ENCODE measurements at places on chromosomes 16 and 17.

DNA sequence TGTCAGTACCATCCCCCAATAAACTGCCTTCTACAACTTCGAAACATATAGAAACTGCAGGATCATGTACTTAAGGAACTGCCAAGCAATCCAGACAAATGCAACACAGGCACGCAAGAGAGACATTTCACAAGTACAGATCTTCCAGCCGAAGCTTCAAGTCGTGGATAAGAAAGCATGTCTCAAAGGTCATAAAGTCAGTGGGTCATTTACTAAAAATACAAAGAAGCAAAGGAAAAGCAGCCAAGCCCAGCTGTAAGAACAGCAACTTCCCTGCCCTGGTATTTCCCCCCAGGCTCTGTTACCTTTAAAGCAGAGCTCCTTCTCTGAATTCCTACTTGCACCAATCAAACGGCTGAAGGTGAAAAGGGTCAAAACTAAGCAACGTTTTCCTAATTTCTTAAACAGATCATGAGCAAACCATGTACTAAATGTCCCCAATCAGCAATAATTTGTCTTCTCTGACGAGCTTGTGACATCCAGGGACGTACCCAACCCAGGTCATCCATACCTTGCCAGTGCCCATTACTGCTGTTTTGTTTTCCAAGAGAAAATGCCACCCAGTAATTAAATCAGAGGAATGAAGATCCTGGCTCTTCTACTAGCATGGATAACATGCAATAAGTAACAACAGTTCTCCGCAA, 1.7 kb downstream of the AKTIP start:
- DNase-seq = no peak

- no peak for DNase-seq
Measured at GRCh38 chr16:27085182-27085581, 18.5 kb downstream of the C16orf82 start.

- no peak for DNase-seq
Measured at GRCh38 chr17:1123921-1124715, 55.7 kb downstream of the ABR start.

GRCh38 chr16:26701243-26701886, 365.4 kb upstream of the C16orf82 start:
- no peak for DNase-seq

DNA sequence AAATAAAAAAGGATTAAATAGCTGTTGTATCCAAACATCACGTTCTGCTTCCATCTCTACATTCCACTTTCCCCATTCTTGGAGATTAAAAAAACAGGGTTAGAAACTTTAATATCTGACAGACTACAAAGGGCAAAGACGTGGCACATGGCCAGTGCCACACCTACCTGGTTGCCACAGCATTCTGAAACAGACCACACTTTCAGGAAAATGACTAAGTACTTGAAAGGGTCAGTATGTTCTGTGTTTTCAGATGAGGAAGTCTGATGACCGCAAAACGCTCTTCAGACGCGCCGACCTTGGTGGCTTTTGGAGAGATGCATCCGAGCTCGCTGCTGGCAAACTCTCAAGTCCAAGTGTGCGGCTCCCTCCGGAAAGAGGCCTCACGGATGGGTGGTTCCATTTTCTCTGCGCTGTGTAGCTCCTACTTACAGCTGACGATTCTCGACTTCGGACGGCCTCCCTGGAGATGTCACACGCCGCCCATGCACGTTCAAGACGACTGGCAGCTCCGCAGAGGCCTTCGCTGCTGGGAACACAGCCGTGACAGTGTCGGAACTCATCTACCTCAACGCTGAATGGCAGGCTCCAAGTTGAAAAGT, 15.5 kb downstream of the MAP1LC3B start:
- no peak for DNase-seq

DNA sequence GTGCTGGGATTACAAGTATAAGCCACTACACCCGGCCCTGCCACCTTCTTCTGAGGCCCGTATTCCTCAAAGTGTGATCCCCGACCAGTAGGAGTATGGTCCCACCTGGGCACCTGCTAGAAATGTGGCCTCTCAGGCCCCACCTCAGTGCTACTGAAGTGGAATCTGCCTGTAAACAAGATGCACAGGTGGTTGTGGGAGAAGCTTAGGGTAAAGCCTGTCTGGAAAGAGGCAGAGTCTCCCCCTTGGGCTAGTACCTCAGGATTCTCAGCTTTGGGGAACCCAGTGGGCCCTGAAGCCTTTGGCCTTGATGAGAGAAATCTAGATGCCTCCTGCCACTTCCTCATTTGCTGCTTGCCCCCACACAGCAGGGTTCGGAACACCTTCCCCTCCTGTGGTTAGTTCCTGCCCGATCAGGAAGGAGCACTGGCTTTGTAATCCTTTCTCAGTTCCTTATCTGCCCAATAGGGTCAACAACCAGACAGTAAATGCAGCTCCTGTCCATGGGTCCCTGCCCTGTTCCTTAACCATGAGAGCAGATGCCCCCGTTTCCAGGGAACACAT, 25.2 kb downstream of the TK2 start:
- no peak for DNase-seq

DNA sequence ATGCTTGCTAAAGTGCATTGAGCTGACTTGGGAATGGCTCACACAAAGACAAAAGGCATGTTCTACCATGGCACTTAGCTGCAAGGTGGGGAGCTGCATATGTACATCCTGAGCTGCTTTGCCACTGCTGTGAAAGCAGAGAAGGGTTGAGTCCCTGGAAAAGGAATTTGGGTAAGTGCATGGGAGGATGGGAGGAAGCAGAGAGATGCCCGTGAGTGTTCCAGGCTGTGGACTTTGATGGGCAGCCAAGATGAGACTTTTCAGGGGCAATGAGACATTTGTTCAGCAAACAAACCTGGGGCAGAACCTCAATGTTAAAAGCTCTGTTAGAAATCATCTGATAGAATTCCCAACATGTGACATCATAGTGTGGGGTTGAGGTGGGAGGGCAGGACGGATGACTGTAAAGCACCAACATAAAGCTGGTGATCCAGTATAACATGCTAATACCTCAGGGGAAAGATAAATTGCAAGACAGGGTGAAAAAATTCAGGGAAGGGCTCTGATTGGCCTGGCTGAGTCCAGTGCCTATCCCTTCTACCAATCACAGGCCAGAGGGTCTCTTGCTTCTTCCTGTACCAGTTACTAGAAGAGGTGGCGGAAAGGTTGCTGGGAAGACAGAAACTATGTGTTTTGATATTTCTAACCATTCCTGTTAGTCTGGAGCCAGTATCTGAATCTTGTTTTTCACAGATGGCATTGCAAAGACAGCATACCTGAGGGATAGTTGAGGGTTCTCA, 163.2 kb downstream of the UTP18 start:
- no peak for DNase-seq

DNA sequence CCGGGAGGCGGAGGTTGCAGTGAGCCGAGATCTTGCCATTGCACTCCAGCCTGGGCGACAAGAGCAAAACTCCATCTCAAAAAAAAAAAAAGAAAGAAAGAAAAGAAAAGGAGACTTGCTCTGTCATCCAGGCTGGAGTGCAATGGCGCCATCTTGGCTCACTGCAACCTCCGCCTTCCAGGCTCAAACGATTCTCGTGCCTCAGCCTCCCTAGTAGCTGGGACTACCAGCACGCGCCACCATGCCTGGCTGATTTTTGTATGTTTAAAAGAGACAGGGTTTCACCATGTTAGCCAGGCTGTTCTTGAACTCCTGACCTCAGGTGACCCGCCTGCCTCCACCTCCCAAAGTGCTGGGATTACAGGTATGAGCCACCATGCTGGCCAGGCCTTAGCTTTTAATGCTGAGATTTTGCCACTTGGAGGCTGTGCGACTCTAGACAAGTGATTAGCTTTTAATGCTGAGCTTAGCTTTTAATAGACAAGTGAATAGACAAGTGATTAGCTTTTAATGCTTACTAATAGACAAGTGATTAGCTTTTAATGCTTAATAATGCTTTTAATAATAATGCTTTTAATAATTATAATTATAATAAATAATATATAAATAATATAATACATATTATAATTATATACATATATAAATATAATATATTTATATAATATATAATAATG, 9.6 kb downstream of the LDAF1 start:
- DNase-seq = no peak

DNA sequence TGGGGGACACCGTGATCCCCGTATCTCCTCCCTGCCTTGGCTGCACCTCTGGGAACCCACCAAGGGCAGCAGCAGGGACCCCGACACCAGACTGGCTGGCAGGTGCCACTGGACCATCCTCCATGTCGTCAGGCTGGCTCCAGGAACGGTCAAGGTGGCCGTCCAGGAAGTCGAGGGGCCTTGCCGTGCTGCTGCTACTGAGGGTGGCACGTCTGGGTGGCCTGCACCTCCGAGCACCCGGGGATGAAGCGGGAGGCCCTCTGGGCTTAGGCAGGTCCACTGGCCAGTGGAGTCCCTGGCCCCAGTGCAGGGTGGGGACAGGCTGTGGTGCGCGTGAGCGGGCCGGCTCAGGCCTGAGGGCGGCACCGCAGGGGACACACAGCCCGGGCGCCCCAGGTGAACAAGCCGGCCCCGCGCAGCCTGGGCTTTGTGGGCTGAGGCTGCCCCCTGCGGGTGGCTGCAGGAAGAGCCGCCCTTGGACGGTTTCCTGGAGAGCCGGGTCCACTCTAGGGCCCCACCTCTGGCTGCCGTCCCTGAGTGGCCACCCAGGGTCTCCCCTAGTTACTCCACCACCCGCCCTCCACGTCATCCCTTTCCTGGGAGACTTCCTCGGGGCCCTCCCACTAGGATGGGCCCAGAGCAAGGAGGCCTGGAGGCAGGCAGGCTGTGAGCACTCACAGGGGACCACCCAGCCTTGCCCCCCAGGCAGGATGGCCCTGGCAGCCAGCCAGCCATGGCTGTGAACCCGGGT, 42.8 kb upstream of the ZC3H18 start:
- no peak for DNase-seq

- no peak for DNase-seq
Measured at GRCh38 chr17:57478478-57479250, 222.3 kb downstream of the MSI2 start.

DNA sequence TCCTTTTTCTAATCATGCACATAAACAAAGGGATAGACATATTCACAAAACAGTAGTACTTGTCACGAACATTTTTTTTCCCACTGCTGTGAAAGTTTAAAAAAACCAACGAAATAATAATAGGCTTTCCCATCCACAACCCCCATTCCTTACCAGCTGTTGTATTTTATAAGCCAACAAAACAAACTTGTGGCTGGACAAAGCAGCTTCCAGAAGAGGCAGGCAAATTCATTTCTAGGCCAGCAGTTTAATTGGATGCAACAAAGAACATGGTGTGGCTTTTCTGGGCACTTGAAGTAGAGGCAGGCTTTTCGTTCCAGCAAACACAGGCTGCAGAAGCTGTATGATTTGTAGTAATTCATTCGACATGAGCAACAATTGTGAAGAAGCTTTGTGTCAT, 56.0 kb upstream of the FAM20A start:
- no peak for DNase-seq

DNA sequence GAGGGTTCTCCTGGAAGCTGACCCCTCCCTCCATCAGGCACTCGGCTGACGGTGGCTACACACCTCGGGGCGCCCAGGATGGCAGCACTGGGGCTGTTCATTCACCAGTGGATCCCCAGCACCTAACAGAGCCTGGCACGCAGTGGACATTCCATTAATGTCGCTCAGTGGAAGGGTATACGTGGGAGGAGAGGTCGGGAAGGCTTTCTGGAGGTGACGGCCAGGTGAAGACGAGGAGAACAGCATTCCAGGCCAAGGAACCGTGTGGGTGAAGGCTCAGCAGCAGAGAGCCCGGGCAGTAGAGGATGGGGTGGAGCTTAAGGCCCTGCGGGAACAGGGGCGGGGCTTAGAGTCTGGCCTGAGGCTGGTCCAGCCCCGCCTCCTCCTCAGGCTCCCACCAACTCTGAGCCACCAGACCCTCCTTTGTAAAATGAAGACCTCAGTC, 2.5 kb upstream of the HS3ST6 start:
- peak; percentile 63 for DNase-seq

- DNase-seq = no peak
Measured at GRCh38 chr17:46264456-46265198, 30.3 kb upstream of the LRRC37A start.

- peak; percentile 68 for DNase-seq
Measured at GRCh38 chr17:41548844-41549595, 20.9 kb upstream of the KRT19 start.

GRCh38 chr17:74009056-74009625, 194.3 kb upstream of the RPL38 start:
- DNase-seq = no peak

DNA sequence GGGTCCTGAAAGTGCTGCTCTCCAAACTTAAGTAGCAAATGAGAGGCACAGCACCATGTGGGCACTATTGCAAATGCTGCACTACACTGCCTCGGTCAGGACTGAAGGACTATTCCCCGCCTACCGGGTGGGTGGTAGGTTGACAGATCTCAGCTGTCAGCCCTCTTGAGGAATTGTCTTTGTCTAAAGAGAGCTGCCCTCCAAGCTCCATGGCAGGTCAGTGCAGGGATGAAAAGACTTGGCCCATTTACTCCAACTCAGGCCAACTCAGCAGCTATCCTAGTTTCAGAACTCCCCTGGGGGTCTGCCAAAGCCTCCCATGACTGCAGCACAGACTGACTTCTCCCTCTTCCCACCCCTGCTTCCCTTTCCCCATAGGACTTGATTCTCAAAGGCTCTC, 3.4 kb upstream of the PDZD9 start:
- no peak for DNase-seq

DNA sequence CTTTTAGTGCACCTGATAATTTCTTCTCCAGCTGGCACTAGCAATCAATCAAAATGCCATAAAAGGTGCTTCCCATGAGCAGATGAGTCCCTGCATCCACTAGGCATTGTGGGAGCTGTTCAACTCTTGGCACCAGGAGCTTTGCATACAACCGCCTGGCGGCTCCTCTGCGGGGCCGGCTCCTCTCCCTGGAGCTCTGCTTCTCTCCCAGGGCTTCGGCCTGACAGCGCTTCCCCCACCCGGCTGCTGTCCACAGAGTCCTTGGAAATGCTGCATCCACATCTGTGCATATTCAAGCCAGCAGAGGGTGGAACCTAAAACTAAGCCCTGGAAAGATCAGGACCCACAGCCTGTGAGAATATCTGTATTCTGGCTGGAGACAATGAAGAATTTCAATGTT, 62.9 kb downstream of the LMF1 start:
- DNase-seq = no peak

DNA sequence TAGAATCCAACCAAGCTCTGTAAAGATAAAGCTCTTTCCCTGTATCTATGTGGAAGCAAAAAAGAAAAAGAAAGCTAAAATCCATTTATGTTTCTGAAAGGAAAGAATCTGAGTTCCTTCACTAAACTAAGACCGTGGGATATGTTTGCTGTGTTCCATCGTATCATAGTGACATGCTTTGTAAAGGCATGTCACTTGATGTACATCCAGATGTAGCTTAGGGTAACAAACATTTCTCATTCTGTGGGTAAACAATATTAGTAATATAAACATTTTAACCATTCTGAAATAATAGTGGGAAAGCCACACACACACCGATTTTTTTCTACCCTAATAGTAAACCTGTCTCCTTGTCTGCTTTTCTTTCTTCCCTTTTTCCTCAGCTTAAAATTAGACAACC, 78.1 kb downstream of the TUBD1 start:
- DNase-seq = no peak
